ENCODE measurements at places on chromosomes 3 and 15.
A peak's percentile ranks its signal among the peaks of the same experiment; 100 is the strongest.

- no peak for DNase-seq
These were observed 138.9 kb downstream of the GREM1 start for GRCh38 chr15:32856753-32857152.

GRCh38 chr15:48102167-48102566, 18.6 kb upstream of the SLC24A5 start:
- DNase-seq = no peak

- DNase-seq = no peak
These were observed 128.4 kb upstream of the TMC3 start for GRCh38 chr15:81502439-81502838.

DNA sequence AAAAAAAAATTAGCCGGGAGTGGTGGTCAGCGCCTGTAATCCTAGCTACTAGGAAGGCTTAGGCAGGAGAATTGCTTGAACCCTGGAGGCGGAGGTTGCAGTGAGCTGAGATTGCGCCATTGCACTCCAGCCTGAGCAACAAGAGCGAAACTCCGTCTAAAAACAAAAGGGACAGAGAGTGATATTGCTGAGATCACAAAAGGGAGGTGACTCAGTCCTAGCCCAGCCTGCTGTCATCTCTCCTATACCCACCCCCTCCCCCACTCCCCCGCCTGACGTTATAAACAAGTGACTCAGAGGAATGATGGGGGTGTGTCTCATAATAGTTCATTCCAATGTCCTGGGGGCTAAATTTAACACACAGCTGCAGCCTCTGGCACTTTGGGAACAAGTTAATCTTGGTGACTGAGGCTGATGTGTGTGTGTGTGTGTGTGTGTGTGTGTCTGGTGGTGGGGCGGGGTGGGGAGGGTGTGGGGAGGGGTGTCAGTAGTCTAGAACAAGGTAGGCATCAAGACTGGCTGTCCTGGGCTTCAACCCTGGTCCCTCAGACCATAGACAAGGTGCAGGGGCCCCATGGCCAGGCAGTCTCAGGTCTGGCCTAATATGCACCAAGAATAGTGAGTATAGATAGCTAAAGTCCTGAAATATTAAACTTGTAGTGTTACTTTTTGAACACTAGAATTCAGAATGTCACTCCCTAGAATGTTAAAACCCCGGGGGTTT, 1.3 kb upstream of the KLHL40 start:
- no peak for DNase-seq

- DNase-seq = peak; percentile 20
These were observed 1.1 kb downstream of the SLC35G2 start for GRCh38 chr3:136819731-136820679.

DNA sequence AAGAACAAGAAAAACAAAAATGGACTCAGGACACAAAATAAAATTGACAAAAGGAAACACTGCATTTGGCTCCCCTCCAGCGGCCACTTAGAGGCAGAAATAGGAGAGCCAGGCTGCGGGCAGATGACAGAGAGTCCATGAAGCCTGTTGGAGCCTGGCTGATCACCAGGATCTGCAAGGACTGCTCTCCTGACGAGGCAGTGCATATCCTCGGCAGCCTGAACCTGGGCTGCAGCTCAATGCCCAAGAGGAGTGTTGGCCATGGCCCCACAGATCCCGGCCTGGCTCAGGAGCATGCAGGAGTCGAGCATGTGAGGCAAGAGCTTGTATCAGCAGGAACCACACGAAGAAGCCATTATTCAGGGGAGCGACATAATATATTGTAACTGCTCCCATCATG, 199.8 kb downstream of the STT3B start:
- no peak for DNase-seq

DNA sequence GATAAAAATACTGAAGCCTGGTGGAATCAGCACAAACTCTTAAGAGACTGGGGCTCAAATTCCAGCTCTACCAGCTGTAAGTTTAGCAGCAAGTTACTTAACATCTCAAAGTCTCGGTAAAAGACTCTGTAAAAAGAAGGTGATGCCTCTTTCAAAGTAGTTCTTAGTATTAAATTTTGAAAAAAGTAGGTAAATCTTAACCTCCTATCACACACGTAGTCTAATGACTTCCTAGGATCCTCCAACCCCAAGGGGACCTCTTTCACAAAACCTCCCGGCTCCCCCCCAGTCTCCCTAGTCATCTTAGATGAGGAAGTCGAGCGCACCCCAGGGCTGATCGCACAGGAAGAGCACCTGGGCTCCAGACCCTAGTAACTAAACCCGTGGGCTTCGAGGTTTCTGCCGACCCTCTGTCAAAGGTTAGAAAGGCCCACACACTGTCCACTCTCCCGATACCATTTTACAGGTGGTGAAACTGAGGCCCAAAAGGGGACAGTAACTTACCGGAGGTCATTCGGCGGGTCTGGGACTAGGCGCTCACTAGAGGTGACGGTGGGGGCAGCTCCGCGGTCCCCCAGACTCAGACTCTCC, 427 bp downstream of the MBD4 start:
- no peak for DNase-seq

DNA sequence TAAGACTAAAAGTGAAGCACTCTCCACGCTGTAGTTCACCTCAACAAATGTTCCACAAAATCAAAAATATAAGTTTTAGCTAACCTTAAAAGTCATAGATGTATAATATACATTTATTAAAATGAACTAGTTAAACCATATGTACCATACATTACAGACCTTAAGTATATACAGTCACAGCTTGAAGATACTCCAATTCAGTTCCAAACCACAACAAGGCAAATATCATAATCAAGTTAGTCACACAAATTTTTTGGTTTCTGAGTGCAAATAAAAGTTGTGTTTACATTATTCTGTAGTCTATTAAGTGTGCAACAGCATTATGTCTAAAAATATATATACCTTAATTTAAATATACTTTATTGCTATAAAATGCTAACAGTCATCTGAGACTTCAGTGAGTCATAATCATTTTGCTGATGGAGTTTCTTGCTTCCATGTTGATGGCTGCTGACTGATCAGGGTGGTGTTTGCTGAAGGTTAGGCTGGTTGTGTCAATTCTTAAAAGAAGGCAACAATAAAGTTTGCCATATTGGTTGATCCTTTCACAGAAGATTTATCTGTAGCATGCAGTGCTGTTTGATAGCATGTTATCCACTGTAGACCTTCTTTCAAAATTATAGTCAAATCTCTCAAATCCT, 736.7 kb downstream of the NSUN3 start:
- no peak for DNase-seq

DNA sequence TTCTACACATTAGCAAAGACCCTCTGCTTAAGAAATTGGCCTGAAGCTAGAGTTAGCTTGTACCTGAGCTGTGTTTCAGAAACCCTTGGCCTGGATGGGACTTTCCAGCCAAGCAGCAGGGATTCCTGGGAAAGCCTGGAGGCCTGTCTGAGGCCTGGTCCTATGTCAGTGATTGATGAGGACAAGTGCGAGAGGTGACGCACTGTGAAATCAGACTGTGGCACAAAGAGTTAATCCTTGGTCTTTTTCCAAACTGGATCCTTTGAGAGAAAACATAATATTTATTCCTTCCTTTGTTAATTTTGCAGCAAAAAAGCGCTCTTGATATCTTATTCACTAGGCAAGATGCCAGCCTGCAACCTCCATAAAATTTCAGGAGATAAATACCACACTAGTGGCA, 225.0 kb upstream of the ATP11B start:
- no peak for DNase-seq

GRCh38 chr3:120416868-120417267, 33.9 kb downstream of the FSTL1 start:
- DNase-seq = no peak

GRCh38 chr3:160697637-160698380, 20.8 kb downstream of the ARL14 start:
- no peak for DNase-seq

GRCh38 chr3:120461416-120461815, 10.6 kb upstream of the FSTL1 start:
- no peak for DNase-seq

DNA sequence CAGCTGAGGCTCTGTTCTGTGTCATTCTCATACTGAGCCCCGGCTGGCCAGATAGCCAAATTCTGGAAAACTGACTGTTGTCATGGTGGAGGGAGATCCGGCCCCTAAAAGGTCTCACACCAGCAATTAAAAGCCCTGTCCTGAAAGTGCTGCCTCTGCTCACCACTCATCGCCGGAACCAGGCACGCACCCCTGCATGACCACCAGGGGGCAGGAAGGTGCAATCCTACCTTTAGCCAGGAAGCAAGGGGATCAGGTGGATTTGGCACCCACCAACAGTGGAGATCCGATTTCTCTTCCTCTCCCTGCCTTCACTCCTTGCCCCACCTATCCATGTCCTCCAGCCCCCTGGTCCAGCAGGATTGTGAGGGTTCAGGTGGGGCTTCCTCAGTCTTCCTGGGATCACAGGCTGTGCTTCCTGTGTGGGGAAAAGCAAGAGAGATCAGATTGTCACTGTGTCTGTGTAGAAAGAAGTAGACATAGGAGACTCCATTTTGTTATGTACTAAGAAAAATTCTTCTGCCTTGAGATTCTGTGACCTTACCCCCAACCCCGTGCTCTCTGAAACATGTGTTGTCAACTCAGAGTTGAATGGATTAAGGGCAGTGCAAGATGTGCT, 16.1 kb upstream of the CACNA2D2 start:
- peak; percentile 67 for DNase-seq

- DNase-seq = no peak
These were observed 150.5 kb upstream of the TMC3 start for GRCh38 chr15:81524496-81524895.

DNA sequence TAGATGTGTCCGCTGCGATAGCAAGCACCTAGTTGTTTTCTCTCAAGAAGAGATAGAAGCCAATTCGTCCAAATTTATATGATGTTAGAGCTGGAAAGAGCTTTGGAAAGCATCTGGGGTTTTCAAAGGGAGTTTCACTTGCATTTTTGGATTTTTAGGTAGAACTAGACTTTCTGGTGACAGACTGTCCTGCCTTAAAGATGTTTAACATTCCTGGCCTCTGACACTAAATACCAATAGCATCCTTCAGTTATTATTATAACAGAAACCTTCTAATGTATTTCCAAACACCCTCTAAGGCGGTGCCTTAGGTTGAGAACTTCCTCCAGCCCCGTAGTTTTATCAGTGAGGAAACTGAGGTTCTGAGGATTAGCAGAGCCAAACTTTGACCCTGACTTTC, 305.3 kb downstream of the SATB1 start:
- no peak for DNase-seq

DNA sequence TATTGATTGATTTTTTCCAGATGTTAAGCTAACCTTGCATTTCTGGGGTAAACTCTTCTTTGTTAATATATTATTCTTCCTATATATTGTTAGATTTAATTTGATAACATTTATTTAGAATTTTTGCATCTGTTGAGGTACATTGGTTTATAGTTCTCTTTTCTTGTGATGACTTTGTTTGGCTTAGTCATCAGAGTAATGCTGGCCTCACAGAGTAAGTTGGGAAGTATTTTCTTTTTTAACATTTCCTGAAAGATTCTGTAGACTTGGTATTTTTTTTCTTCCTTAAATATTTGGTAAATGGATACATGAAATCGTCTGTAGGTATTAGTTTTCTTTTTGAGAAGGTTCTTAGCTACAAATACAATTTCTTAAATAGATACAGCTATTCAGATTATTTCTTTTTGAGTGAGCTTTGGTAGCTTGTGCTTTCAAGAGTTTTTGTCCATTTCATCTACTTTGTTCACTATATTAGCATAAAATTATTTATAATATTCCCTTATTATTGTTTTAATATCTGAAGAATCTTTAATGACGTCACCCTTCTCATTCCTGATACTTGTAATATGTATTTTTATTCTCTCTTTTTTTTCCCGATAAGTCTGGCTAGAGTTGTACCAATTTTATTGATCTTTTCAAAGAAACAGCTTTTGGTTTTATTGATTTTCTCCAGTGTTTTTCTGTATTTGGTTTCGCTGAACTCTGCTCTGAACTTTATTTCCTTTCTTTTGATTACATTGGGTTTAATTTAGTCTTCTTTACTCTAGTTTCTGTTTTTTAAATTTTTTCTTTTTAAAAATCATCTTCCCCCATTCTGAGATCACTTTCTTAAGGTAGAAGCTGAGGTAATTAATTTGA, 6.5 kb upstream of the HPS3 start:
- DNase-seq = no peak

- no peak for DNase-seq
These were observed 222.3 kb upstream of the THBS1 start for GRCh38 chr15:39358441-39359041.

DNA sequence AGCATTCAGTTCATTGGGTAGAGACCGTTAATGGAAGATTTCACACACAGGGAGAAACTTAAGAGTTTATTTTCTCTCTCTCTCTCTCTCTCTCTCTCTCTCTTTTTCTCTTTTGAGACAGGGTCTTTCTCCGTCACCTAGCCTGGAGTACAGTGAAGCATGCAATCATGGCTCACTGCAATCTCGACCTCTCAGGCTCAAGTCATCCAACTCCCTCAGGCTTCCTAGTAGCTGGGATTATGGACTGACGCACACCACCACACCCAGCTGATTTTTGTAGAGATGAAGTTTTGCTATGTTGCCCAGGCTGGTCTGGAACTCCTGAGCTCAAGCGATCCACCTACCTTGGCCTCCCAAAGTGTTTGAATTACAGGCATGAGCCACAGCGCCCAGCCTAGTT, 1.6 kb downstream of the WDR72 start:
- no peak for DNase-seq

GRCh38 chr3:4387210-4388204, 79.6 kb downstream of the SUMF1 start:
- DNase-seq = no peak

GRCh38 chr15:78212546-78213424, 21.6 kb downstream of the ACSBG1 start:
- no peak for DNase-seq

DNA sequence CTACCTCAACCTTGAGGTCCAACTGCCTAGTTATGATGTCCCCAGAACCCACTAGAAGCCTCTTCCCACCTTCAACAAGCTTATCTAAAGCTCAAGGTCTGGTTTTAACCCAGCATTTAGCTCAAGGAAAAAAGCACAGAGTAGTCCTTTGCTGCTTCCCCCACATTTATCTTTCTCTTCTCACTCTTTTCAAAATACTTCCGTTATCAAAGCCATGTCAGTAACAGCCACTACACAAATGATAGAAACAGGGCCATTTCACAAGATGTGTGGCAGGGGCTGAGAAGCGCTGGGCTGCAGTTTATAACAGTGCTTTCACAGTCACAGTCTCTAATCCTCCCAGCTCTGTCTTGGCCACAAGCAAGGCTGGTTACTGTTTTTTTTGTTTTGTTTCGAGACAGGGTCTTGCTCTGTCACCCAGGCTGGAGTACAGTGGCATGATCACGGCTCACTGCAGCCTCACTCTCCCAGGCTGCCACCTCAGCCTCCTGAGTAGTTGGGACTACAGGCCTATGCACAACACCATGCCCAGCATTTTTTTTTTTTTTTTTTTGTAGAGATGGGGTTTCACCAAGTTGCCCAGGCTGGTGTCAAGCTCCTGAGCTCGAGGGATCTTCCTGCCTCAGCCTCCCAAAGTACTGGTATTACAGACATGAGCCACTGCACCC, 218.8 kb downstream of the OSBPL10 start:
- DNase-seq = no peak

DNA sequence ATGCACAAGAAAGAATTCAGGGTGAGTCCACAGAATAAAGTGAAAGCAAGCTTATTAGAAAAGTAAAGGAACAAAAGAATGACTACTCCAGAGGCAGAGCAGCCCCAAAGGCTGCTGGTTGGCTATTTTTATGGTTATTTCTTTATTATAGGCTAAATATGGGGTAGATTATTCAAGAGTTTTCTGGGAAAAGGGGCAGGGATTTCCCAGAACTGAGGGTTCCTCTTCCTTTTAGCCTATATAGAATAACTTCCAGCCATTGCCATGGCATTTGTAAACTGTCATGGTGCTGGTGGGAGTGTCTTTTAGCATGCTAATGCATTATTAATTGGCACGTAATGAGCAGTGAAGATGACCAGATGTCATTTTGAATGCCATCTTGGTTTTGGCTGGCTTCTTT, 13.6 kb downstream of the GLDN start:
- DNase-seq = no peak

GRCh38 chr15:94352636-94353487, 121.5 kb downstream of the MCTP2 start:
- no peak for DNase-seq
